ENCODE measurements at places on chromosomes 5 and 9. TPM values are rescaled to one million over a fixed set of nuclear protein-coding genes. Genes with fewer than 3 reads are reported as not detected.

FAM151B gene
- total RNA-seq, result 0.53 TPM

PDE8B gene
- total RNA-seq, result 0.23 TPM

RARS1 gene
- 62.6 TPM for total RNA-seq

SHB gene
- total RNA-seq, result 1.3 TPM

GABRP gene
- total RNA-seq, result not detected

SLC6A7 gene
- total RNA-seq, result not detected

POLK gene
- total RNA-seq, result 25.0 TPM

HARS2 gene
- total RNA-seq, result 32.4 TPM

FOXD1 gene
- total RNA-seq, result 0.39 TPM

INSYN2B gene
- total RNA-seq, result not detected

RNF208 gene
- 1.5 TPM for total RNA-seq

RALGDS gene
- total RNA-seq, result 81.0 TPM

CBY3 gene
- total RNA-seq, result 0.50 TPM

CACNA1B gene
- total RNA-seq, result 0.03 TPM

PTAR1 gene
- 68.3 TPM for total RNA-seq
